Aorta (tissue), 5 donors: ENCODE measurements at places on chromosomes 7 and 10.

GRCh38 chr7:81158189-81158588, 239.3 kb upstream of the SEMA3C start:
- no peak for DNase-seq

- DNase-seq: peak; percentile 71
These were observed 75.1 kb downstream of the MAD1L1 start for GRCh38 chr7:2157473-2158279.

DNA sequence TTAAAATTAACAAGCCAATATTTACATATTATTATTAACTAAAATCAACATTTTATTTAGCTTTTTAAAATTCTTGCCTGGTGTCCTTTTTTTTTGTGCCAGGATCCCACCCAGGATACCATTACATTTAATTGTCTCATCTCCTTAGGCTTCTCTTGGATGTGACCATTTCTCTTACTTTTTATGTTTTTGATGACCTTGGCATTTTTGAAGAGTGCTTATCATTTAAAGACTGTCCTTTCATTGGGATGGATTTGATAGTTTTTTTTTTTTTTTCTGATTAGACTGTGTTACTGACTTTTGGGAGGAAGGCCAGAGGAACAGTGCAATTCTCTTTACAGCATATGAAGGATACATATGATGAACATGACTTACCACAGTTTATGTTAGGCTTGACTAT, 181.4 kb upstream of the SMIM30 start:
- no peak for DNase-seq

GRCh38 chr10:88205842-88206446, 342.5 kb downstream of the PTEN start:
- no peak for DNase-seq

GRCh38 chr7:141452911-141453310, 98.3 kb upstream of the AGK start:
- no peak for DNase-seq
